ENCODE measurements at places on chromosomes 5 and 9. TPM values are rescaled to one million over a fixed set of nuclear protein-coding genes. Genes with fewer than 3 reads are reported as not detected.
A peak's percentile ranks its signal among the peaks of the same experiment; 100 is the strongest.

DNA sequence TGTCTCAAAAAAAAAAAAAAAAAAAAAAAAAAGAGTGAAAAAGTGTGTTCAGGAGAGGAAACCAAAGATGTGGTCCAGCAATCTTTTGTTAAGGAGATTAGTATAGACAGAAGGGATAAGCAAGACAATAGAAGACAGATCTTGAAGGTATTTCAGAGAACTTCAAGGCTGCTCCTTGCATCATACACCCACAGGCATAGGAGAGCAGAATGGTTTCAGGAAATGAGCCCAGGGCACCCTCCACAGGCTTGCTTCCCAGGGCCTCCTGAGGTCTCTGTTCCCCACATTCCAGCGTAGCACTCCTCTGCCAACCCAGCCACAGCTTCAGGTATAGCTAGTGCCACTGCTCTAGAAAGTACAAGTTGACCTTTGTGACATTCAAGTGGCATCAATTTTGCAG is 65.8 kb downstream of the FSTL4 start:
- no peak for DNase-seq

DNA sequence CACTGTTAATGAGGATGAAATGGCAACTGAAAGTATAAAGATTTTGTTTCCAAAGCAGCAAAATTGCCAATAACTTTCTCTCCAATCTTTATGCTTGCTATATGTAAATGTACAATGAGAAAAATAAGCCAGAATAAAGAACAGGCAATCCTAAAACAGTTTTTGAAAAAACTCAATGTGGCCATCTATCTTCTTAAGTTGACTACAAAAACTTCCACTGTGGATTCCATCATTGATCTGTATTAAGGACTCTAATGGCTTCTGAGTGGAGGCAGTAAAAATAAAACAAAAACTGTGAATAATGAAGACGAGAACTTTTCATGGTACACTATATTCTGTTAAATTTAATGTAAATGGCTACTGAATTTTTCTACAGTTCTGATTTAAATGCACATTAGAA is 382.9 kb downstream of the TMEM232 start:
- no peak for DNase-seq

Gene TNFSF8
- 148 TPM for total RNA-seq

DNA sequence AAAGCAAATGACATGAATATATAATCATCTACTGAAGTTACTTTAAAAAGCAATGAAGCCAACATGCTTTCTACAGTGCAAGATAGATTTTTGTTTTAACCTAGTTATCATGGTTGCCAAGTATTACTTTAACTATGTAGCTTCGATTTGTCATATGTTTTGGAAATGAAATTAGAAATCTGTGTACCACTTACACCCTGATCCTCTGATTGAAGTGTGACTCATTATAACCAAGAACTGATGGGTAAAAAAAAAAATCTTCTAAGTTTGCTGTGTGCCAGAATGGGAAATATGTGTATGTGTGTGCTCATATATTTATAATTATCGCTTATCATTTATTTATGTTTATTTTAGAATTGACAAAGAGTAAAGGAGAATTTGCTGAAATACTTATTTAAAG is 9.1 kb upstream of the CDC42SE2 start:
- DNase-seq: no peak

- DNase-seq: no peak
Measured at GRCh38 chr9:38697776-38698300, 22.1 kb downstream of the FAM240B start.

DNA sequence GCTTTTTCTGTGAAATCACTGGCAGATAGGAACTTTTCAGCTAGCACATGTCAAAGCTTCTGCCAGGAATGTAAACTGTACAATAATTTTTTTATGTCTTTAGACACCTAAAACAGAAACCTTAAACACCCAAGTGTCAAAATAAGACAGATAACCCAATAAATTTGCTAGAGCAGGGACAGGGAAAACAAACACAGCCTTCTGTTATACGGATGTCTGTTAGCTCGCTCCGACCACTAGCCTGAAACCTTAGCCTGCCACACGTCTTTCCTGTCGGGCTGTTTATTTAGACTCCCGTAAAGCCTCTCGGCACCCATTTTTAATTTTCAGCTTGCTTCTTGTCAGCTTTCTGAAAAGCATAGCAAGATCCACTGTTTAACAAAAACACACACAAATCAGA is 355.4 kb upstream of the SLC24A2 start:
- DNase-seq: no peak

Gene ANKRD18A
- total RNA-seq: 4.5 TPM

GRCh38 chr9:113361304-113362018 is 12.1 kb downstream of the BSPRY start:
- DNase-seq: no peak

DNA sequence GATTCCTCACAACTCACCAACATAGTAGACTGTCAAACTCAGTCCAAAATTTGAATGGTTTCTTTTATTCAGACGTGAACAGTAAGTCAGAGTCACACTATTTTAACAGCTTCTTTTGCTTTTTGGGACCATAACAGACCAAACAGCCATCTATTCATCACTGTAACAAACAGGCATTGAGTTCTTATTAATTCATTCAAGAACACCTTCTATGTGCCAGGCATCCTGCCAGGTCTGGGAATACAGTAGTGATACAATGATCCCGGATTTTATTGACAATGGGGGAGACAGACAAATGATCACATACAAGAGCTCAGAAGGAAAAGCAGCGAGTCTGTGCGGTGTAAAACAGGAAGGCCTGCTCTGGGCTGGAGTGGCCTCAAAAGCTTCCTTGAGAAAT is 153.3 kb upstream of the ERCC6L2 start:
- DNase-seq: no peak

Gene IFNA2
- total RNA-seq: not detected

GRCh38 chr5:30413540-30413939 is 779.9 kb upstream of the CDH6 start:
- DNase-seq: no peak

DNA sequence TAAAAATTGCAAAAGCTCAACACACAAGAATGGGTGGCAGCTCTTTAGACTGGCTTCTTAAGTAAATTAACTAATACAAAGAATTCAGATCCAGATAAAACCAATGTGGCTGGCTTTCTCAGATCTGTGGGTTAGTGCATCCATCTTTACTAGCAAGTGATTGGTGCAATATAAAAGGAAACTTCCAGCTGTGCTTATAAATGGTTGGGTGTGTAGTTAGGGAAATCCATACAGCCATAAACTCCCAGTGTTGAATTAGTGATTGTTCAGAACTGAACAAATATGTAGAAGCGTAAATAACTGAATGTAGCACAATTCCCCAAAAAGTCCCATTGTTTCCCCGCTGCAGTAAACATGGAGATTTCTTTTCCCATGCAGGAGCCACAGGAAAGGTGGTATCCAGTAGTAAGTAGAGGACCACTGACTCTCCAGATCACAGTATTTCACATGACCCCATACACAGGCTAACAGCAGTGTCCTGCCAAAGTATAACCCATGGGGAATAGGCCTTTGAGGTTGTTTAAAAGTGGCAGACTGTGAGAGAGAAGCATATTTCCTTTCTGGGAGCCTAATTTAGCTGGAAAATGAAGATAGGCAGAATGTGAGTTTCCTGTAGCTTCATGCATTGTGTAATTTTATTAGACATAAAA is 173.1 kb upstream of the SLC12A2 start:
- peak; percentile 8 for DNase-seq

Gene TMCO6
- total RNA-seq: 41.9 TPM

Gene RIGI
- 5.5 TPM for total RNA-seq

GRCh38 chr5:113489299-113489698 is 1.0 kb upstream of the MCC start:
- DNase-seq: peak; percentile 72

DNA sequence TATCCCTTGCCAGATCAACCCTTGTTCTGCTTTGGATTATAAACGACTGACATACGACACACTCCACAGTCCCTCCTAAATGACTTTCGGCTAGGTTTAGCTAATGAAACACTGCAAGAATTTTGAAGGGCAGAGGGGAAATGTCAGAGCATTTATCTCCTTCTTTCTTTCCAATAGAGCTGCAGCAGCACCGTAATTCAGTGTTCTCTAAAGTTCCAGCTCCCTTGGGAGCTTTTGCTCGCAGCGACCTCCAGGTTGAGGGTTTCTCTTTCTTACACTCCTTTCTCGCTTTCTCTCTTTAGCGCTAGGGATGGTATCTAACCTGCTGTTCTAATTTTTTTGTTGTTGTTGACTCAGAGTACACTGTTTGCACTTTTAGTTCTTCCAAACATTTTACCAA is 467.1 kb upstream of the ST8SIA4 start:
- no peak for DNase-seq

Gene FOXD4L6
- total RNA-seq: not detected

DNA sequence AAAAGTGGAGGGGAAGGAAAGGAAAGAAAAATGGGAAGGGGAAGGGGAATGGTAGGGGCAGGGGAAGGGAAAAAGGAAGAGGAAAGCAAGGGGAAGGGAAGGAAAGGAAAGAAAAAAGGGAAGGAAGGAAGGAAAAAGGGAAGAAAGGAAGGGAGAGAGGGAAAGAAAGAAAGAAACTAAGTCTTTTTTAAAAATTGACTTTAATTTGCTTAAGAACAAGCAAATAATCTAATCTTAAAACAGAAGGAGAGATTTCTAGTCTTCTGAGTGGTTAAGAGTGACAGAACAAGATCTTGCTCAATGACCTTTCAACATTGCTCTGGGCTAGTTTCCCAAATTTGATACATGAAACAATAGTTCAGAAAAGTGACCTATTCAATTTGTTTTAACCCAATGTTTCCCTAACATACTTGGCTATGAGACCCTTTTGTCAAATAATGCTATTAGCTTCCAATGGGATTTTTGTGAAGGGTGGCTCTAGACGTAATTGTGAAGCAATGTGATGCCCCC is 33.4 kb upstream of the GLIS3 start:
- DNase-seq: no peak

Gene DAB2
- not detected for total RNA-seq

- DNase-seq: no peak
Measured at GRCh38 chr5:176466245-176466871, 18.2 kb downstream of the FAF2 start.

Gene NEUROG1
- total RNA-seq: not detected

DNA sequence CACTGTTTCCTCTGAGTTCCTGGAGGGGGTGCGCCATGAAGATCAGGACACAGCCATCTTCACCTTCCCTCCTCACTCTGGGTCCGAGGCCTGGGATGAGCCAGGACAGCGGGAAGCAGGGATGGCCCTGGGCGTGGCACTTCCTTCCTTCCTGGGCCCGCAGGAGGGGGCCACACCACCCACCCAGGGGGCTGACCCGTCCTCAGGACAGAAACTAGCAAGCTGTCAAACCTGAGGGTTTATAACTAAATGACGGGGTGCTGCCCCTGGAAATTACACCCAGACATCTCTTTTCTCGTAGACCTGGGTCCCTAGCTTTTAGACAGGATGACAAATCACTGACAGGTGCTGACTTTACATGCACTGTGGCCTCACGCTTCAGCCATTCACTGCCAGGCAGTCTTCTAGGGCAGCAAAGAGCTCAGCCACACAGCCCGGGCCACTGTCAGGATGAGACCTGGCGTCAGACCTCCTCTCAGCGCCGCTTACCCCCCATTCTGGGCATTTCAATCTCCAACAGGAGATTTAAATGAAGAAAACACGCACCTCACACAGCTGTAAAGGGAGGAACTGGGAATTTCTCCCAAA is 8.1 kb downstream of the FCN2 start:
- no peak for DNase-seq

- no peak for DNase-seq
Measured at GRCh38 chr9:123631862-123632261, 275.9 kb downstream of the CRB2 start.

Gene ENTPD8
- not detected for total RNA-seq

GRCh38 chr5:77231471-77232138 is 21.1 kb downstream of the PDE8B start:
- no peak for DNase-seq

DNA sequence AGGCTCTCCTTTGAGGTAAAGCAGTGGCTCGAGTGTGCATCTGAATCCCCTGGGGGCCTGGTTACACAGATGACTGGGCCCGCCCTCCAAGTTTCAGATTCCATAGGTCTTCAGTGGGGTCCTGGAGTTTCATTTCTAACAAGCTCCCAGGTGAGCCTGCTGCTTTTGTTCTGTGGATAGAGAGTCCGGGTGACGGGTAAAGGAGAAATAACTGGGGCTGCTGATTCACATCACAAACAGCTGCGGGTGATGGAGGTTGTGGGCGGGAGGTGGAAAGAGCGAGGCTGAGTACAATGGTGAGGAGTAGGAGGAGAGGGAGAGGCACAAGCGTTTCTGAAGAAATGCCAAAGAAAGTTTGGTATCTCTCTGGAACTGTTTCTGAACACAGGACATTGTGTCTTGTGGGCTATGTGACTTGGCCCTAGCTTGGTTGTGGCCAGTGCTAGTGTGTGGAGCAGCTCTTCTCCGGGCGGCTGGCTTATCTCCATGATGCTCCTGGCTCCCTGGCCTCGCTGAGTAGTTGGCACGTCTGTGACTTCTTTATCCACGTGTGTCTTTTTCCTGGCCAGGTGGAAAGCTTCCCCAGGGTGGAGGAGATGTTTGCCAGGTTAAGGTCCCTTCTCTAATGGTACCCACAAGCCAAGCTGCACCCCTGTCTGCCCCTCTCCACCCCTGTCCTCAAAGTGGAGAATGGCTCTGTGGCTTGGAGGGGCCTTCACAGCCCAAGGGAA is 61.7 kb downstream of the HSPA4 start:
- no peak for DNase-seq

DNA sequence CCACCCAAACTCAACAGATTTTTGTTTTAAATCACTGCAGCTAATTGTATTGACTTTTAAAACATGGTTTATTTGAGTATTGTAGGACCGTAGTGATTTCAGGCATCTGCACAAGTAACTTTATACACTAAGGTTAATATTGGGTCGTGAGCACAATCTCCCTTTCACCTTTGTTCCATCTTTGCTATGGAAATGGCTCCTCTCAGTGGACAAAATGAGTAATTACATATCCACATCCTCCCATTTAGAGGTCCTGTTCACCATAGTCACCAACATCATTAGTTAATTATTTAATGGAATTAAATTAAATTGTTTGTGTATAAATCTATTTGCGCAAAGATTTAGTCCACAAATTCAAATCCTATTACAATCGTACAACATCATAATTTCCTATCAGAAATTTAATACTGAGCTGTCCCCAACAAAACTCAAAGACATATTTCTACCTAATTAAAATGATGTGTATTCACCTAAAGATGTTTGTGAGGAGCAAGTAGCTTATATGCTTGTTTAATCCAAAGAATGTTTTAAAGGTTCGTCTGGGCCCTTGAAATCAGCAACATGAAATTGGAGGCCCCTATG is 173.0 kb upstream of the DAPK1 start:
- peak; percentile 63 for DNase-seq

GRCh38 chr9:130110596-130111021 is 56.9 kb downstream of the GPR107 start:
- DNase-seq: no peak

DNA sequence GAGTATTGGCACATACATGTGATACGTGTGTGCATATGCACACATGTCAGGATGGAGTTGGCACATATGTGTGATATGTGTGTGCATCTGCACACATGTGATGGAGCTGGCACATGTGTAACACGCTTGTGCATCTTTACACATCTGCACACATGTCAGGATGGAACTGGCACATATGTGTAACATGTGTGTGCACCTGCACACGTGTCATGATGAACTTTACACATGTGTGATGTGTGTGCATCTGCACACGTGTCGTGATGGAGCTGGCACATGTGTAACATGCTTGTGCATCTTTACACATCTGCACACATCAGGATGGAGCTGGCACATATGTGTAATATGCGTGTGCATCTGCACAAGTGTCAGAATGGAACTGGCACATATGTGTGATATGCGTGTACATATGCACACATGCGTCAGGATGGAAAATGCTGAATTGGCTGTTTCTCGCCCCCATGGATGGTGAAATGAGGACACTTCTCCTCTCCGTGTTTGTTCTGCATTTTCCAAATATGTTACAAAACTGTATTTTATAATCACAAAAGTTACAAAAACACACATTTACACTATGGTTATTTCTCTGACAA is 16.3 kb upstream of the SLC6A19 start:
- DNase-seq: no peak

All from activated CD4-positive, alpha-beta T cell treated with anti-CD3 and anti-CD28 coated beads, Interleukin-2, amount 10 ng/mL, durations not matched to agents 24 days and 14 days (primary cell).